ENCODE measurements at places on chromosomes 2 and 18.

DNA sequence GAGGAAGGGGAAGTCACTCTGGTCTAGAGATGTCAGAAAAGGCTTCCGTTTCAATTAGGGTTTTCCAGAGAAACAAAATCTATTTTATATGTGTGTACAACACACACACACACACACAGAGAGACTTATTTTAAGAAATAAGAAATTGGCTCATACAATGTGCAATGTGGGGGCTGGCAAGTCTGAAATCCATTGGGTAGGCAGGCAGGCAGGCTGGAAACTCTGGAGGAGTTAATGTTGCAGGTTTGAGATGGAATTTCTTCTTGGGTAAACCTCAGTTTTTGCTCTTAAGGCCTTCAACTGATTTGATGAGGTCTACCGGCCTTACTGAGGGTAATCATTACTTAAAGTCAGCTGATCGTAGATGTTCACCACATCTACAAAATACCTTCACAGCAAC lies 62.6 kb downstream of the MDH1 start:
- DNase-seq = no peak

GRCh38 chr18:44915661-44916060 lies 235.0 kb downstream of the SETBP1 start:
- DNase-seq = no peak

- DNase-seq = no peak
Measured at GRCh38 chr2:213253162-213253561, 31.1 kb upstream of the SPAG16 start.

DNA sequence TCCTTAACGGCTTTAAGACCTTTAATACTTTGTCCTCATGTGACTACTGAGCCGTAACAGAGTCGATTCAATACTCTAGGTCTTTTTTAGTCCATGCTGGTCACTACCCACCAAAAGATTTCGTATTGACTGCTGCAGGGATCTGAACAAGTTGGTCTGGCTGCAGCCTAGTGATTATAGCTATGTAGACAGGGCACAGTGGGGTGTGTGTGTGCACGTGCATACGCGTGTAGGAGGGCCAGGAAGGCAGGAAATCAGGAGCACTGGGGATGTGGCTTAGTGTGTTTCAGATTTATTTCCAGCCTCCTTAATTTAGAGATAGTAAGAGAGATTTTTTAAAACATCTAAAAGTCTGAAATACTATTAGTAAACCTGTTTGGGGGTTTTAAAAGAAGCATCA lies 161.4 kb downstream of the MYO3B start:
- DNase-seq = no peak

DNA sequence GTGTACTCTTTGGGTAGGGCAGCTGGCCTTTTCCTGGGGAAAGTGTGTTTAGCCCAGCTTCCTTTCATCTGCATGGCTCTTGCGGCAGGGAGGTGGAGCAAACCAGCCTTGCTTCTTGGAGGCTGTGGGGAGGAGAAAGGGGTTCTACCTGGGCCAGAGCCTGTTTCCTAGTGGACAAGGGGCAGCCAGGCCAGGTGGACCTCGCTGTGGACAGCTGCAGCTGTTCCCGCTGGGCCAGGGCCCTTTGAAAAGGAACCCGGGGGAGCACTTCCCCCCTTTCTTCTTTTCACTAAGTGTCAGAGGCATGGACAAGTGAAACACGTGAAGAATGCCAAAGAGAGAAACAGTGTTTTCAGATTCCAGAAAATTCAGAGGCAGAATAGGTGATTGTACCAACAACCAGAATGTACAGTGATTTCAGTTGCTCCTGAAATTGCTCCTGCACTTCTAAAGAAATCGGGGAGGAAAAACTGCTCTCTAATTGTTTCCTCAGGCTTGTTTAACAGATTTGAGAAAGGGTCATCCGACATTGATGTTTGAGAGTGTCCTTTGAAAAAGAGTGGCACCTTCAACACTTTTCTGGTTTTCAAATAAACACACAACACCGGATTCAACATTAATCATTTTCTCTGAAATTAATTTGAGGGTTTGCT lies 3.9 kb downstream of the GLI2 start:
- DNase-seq = no peak

- DNase-seq = no peak
Measured at GRCh38 chr2:9637330-9637729, 6.5 kb upstream of the YWHAQ start.

- no peak for DNase-seq
Measured at GRCh38 chr2:25512707-25513106, 160.7 kb downstream of the DTNB start.

GRCh38 chr18:57048859-57049258 lies 98.0 kb upstream of the BOD1L2 start:
- no peak for DNase-seq

GRCh38 chr2:47616506-47616905 lies 166.4 kb upstream of the MSH6 start:
- DNase-seq = no peak

DNA sequence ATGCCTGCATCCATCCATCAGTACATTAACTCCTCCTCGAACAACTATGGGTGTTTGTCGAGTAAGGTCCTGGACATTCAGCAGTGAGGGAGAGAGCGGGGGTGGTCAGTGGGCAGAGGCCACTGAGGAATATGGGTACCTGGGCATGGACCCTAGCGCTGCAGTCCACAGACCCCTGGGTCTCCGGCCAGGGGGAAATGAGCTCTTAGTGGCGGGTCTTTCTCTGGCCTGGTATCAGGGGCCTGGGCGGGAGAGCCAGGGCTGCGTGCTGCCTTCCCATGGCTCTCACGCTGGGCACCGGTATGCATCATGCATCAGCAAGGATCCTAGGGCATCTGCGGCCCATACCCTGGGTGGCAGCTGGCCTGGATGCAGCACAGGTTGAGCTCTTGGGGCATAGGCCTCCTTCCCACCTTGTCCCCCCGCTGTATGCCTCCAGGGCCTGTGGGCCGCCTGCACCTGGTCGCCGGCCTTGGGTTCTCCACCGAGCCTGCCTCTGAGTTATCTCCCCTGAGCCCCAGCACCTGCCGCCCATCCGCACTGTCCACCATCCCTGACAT lies 1.3 kb upstream of the MOCOS start:
- DNase-seq = no peak

DNA sequence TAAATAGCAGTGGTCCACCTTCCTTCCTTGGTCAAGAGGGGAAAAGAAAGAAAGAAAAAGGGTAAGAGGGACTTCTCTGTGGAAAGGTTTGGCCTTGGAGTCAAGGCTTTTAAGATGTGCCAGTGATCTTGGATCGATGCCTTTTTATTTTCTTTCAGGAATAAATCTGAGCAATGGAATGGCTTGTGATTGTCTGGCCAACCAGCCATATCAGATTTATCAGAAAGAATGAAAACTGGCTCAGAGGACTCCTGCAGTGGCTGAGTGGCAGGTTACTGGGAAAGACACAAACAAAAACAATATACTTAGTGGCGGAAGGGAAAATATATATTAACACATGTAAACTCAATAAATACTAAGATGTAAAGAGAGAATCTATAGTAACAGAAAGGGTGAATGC lies 4.3 kb downstream of the ERBB4 start:
- no peak for DNase-seq

GRCh38 chr2:100718065-100718629 lies 101.8 kb upstream of the NPAS2 start:
- DNase-seq = no peak

- no peak for DNase-seq
Measured at GRCh38 chr2:182144041-182144775, 158.6 kb downstream of the PPP1R1C start.

- no peak for DNase-seq
Measured at GRCh38 chr2:66704786-66705185, 269.9 kb downstream of the MEIS1 start.

- DNase-seq = no peak
Measured at GRCh38 chr2:12918835-12919445, 202.2 kb downstream of the TRIB2 start.

GRCh38 chr2:227906991-227907390 lies 35.6 kb downstream of the DAW1 start:
- DNase-seq = no peak

DNA sequence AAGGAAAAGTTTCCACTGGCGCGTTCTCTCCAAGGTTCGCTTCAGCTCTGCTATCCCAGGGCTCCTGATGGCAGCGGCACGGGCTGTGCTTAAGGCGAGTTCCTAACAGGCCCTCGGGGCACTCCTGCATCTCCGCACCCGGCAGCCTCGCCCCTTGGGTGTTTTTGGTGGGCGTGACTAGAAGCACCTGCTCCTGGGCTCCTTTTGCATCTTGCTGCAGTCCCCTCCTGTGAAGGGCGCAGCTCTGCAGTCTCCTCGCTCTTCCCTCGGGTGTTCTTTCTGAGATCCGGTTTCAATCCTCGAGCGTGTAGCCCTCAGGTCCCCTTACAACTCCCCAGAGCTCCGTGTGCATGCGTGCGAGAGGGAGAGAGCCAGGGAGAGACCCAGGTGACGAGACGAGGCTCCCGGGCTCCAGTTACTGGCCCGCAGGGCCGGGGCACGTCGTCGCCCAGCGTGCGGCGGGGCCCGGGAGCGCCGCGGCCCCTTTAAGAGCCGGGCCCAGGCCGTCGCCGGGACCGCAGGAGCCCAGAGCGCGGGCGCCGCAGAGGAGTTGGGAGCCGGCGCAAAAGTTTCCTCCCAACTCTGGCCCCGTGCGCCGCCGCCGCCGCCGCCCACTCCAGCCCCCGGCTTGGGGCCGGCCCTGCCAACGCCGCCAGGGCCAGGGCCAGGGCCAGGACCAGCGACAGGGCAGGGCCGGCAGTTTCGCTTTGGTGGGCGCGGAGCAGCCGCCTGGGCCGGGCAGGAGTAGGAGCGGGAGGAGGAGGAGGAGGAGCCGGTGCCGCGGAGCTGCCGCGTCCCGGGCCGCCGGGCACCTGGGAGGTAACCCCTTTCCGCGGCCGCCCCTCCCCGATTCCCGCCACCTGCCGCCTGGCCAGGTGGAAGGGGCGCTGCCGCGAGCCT lies at the start of gene PARD3B:
PARD3B (plus strand) TSS at position 515 of the 900 bp plus-strand sequence. CDS start 525 bp downstream, outside the sequence.
- peak; percentile 73 for DNase-seq

- DNase-seq = no peak
Measured at GRCh38 chr18:3060667-3061580, 48.0 kb upstream of the LPIN2 start.

DNA sequence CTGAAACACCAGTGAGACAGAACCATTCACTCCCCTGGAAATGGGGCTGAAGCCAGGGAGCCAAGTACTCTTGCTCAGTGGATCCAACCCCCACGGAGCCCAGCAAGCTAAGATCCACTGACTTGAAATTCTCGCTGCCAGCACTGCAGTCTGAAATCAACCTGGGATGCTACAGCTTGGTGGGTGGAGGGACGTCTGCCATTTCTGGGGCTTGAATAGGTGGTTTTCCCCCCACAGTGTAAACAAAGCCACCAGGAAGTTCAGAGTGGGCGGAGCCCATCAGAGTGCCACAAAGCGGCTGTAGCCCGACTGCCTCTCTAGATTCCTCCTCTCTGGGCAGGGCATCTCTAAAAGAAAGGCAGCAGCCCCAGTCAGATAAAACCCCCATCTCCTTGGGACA lies 292.8 kb downstream of the LNPK start:
- DNase-seq = no peak

DNA sequence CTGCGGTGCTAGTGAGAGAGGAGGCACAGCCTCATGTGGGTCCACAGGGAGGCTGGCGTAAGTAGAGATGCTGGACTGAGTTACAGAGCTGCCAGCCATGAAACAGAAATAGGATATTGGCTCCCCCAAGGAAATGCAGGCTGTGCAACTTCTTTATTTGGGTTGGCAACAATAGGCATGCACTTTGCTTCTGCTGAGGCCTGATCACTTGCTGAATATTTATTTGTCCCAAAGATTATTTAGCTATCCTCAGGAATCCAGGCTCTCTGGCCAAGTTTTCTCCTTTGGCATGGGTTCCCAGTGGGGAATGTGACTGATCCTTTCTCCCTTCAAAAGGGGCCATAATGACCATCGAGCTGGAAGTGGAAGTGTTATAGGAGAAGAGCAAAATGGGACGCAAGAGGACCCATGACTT lies 60.0 kb downstream of the MAPK4 start:
- no peak for DNase-seq

DNA sequence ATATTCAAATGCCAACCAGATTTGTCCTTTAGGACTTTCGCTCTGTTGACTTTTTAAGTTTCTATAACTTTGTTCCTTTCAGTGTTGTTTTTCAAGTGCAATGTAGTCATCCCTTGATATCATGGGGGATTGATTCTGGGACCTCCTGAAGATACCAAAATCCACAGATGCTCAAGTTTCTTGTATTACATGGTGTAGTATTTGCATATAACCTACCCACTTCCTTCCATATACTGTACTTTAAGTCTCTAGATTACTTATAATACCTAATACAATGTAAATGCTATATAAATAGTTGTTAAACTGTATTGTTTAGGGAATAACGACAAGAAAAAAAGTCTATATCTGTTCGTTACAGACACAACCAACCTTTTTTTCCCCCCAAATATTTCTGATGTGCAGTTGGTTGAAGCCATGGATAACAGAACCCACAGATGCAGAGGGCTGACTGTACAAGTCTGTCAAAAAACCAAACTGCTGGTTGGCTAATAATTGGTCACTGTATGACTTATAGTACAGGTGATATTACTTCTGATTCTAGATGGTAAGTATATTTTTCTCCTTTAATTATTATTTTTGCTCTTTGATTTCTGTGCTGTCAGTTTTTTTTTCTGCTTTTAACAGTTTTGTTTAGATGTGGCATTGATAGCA lies 201.7 kb upstream of the STON1 start:
- DNase-seq = no peak

All from DMS79 treated with DMSO at 0.1 percent for 48 hours (cell line).